Endodermal cell (in vitro differentiated cells): ENCODE measurements at places on chromosomes 2 and 18. TPM values are rescaled to one million over a fixed set of nuclear protein-coding genes. Genes with fewer than 3 reads are reported as not detected.

DNA sequence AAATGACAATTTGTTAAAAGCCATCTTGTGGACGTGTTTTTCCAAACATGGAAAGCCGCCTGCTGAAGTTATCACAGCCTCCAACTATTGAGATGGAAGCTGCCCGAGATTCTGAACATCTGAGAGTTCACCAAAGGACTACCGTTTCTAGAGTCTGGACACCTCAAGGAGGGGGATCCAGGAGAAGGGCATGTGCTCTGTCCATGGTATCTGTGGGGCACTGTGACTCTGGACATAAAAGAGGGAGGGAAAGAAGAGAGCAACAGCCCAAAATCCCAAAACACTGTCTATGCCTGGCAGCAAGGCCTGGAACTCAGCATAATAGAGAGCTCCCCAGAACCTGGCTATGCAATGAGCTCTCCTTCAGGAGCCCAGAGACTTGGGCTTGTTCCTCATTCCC is 319.9 kb downstream of the EN1 start:
- no peaks in the 10 kb centered on the region for H3K36me3 ChIP-seq
- H3K27ac ChIP-seq, result no peak overlapping the region
- no peak for DNase-seq
- peaks cover 10% of the 10 kb centered on the region for H3K27me3 ChIP-seq
- H3K4me1 ChIP-seq, result no peaks in the 10 kb centered on the region

DNA sequence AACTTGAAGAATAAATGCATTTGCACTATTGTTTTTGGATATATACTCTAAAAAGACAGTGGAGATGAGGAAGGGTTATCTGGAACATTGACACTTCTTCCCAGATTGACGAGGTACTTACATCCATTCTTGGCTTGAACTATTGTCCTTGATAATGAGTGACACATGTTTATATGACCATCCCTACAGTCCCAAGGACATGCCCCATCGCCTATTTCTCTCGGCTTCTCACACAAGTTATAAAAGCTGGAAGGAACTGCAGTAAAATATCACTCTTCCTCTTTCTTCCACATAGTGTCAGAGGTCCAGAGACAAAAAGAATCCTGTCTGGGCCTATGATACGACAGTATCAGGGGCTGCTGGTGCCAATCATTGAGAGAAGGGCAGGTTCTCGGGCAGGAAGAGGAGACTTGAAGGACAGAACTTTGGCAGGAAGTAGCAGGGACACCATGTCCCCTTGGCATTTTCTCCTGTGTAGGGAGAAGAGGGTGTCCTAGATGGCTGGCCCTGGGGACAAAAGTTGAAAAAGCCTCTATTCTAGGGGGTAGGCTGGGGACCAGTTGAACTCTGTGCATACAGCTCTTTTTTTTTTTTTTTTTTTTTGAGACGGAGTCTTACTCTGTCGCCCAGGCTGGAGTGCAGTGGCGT is 5.8 kb upstream of the CABLES1 start:
- no peak for DNase-seq
- peaks cover 7% of the 10 kb centered on the region for H3K4me1 ChIP-seq
- peaks cover under 1% of the 10 kb centered on the region for H3K27me3 ChIP-seq
- no peak overlapping the region for H3K27ac ChIP-seq

DNA sequence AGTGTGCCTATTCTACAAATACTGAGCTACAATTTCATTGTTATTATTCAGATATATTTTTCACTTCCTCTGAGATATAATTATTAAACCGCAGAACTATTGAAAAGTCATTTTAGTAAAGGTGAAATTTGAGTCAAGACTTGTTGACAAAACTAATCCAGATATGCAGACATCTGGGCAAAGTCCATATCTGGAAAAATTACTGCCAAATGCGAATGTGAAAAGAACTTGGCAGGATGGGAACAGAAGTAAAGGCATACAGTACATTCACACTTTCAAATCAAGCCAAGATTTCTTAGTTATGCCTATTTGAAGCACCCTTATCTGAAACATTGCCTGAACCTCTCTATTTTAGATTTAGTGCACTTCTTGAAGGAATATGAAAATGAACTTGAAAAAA is 923.6 kb downstream of the CCDC85A start:
- no peak overlapping the region for H3K4me3 ChIP-seq
- no peaks in the 10 kb centered on the region for H3K36me3 ChIP-seq
- no peak for DNase-seq
- no peaks in the 10 kb centered on the region for H3K27me3 ChIP-seq
- H3K4me1 ChIP-seq, result no peaks in the 10 kb centered on the region
- no peak overlapping the region for H3K27ac ChIP-seq

FLACC1 gene
- total RNA-seq, result 0.74 to 0.91 TPM in 2 of 3 replicates, not detected in the other

- DNase-seq, result no peak
- H3K27me3 ChIP-seq, result peaks cover 22% of the 10 kb centered on the region
- no peak overlapping the region for H3K4me3 ChIP-seq
- H3K36me3 ChIP-seq, result no peaks in the 10 kb centered on the region
- H3K4me1 ChIP-seq, result no peaks in the 10 kb centered on the region
- no peak overlapping the region for H3K27ac ChIP-seq
These were observed 189.4 kb downstream of the PLCL1 start for GRCh38 chr2:197993830-197994229.

- no peak overlapping the region for H3K4me3 ChIP-seq
- DNase-seq, result no peak
- no peak overlapping the region for H3K27ac ChIP-seq
These were observed 98.5 kb upstream of the ZSWIM2 start for GRCh38 chr2:186947516-186947915.

RBM43 gene
- total RNA-seq, result 1.1 to 2.3 TPM (median 1.1 TPM) in 3 replicates

CNGA3 gene
- total RNA-seq, result 0.26 TPM in 1 of 3 replicates, not detected in the others

- H3K27ac ChIP-seq, result no peak overlapping the region
- no peaks in the 10 kb centered on the region for H3K4me1 ChIP-seq
- no peaks in the 10 kb centered on the region for H3K27me3 ChIP-seq
- H3K4me3 ChIP-seq, result no peak overlapping the region
These were observed 10.7 kb upstream of the CWC22 start for GRCh38 chr2:180017784-180018183.

DNA sequence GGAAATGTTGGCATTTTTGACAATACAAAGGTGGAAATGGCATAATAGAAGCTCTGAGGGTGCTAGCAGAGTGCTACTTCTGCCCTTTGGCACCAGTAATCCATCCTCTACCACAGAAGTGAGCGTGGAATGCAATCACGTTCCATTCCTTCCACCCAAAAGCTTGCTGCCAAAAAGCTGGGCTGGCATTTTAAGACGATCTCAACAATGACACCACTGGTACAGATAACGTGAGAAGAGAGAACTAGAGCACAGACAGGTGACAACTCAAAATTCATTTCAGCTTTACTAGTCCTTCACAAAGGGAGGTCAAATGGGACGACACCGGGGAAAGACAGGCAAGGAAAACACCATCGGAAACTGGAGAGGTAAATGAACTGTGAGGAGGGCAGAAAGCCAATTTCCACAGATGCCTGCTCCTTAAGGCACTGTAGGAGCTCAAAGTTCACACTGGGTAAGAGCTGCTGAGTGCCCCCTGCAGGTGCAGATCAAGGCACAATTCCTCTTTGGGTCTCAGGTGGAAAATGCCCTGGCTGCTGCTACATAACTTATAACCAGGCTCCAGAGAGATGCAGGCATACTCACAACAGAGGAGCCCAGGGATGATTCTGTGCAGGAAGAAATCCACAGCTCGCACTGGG is 50.7 kb upstream of the RNU4ATAC start:
- H3K36me3 ChIP-seq, result no peaks in the 10 kb centered on the region
- H3K27ac ChIP-seq, result no peak overlapping the region
- no peaks in the 10 kb centered on the region for H3K27me3 ChIP-seq
- DNase-seq, result peak; percentile 82

- no peak for DNase-seq
- H3K27ac ChIP-seq, result no peak overlapping the region
- no peaks in the 10 kb centered on the region for H3K36me3 ChIP-seq
- H3K4me3 ChIP-seq, result no peak overlapping the region
- H3K4me1 ChIP-seq, result peaks cover 4% of the 10 kb centered on the region
- H3K27me3 ChIP-seq, result no peaks in the 10 kb centered on the region
These were observed 99.6 kb upstream of the MBOAT2 start for GRCh38 chr2:9102861-9103662.

GRCh38 chr2:219676586-219676985 is 49.2 kb downstream of the SLC4A3 start:
- H3K4me3 ChIP-seq, result no peak overlapping the region
- no peak overlapping the region for H3K27ac ChIP-seq
- no peaks in the 10 kb centered on the region for H3K4me1 ChIP-seq
- H3K27me3 ChIP-seq, result peaks cover 7% of the 10 kb centered on the region

- H3K27ac ChIP-seq, result no peak overlapping the region
- DNase-seq, result no peak
- H3K36me3 ChIP-seq, result no peaks in the 10 kb centered on the region
- no peaks in the 10 kb centered on the region for H3K4me1 ChIP-seq
These were observed 65.4 kb downstream of the MARCHF4 start for GRCh38 chr2:216306868-216307267.

DNA sequence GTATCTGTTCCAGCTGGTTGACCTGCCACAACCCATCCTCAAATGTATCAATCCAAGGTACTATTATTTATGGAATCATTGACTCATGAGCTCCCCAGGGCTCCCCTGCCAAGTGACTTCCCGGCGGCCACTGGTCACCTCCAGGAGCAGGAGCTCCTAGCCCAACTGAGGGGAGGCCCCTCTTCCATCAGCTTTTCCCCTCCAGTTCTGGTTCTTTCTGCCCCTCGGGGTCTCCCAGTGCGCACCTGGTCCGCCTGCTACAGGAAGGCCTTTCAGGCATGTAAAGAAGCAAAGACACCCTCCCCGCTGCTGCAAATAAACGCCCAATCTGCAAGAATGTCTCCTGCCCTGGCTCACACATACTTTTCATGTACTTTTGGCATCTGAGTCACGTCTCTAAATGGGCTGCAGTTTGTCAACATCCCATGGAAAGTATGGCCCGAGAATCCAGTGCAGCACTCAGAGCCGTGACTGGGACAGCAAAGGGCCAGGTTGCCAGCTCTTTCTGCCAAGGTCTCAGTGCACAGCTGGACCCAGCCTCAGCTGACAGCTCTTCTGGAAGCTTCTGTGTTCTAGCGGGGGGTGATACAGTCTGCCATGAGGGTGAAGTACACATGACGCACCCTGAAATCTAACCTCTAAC is 41.4 kb downstream of the KLHL29 start:
- no peak overlapping the region for H3K27ac ChIP-seq
- no peak overlapping the region for H3K4me3 ChIP-seq
- peak; percentile 70 for DNase-seq
- H3K27me3 ChIP-seq, result no peaks in the 10 kb centered on the region
- no peaks in the 10 kb centered on the region for H3K36me3 ChIP-seq

ZNF521 gene
- total RNA-seq, result 21.4 to 39.5 TPM (median 26.0 TPM) in 3 replicates

DNA sequence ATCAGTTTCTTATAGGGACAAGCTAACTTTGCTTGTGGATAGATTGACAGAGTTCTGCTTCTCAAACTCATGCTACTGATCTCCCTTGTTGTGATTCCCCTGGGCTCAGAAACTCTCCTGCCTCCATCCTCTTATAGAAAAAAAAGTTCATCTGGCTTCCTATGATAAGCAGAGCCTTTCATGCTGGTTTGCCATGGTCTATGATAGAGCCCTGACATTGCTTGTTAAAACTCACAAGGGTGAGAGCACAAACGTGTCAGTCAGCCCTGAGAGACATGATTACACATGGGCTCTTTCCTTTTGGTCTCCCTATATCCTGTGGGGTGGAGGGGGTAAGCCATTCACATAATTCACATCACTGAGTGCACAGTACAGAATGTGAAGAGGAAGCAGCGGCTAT is 121.8 kb downstream of the TDRD15 start:
- DNase-seq, result no peak
- H3K27ac ChIP-seq, result no peak overlapping the region
- H3K27me3 ChIP-seq, result no peaks in the 10 kb centered on the region
- H3K4me3 ChIP-seq, result no peak overlapping the region
- H3K36me3 ChIP-seq, result no peaks in the 10 kb centered on the region

VSNL1 gene
- total RNA-seq, result 0.33 to 1.5 TPM (median 1.4 TPM) in 3 replicates

STON1 gene
- 12.1 to 19.5 TPM (median 17.9 TPM) in 3 replicates for total RNA-seq

TP53I3 gene
- total RNA-seq, result 11.6 to 18.6 TPM (median 14.0 TPM) in 3 replicates

CIDEA gene
- total RNA-seq, result not detected in 3 replicates

NXPH2 gene
- total RNA-seq, result 0.35 to 4.8 TPM (median 4.3 TPM) in 3 replicates

GRCh38 chr2:164609790-164610189 is 11.5 kb downstream of the GRB14 start:
- H3K4me3 ChIP-seq, result no peak overlapping the region
- H3K4me1 ChIP-seq, result no peaks in the 10 kb centered on the region
- no peak overlapping the region for H3K27ac ChIP-seq
- H3K36me3 ChIP-seq, result no peaks in the 10 kb centered on the region
- no peaks in the 10 kb centered on the region for H3K27me3 ChIP-seq

GRCh38 chr2:147479358-147479757 is 365.5 kb upstream of the ACVR2A start:
- H3K27me3 ChIP-seq, result no peaks in the 10 kb centered on the region
- no peak overlapping the region for H3K4me3 ChIP-seq
- no peaks in the 10 kb centered on the region for H3K36me3 ChIP-seq
- DNase-seq, result no peak
- no peak overlapping the region for H3K27ac ChIP-seq

- H3K4me1 ChIP-seq, result no peaks in the 10 kb centered on the region
- H3K36me3 ChIP-seq, result no peaks in the 10 kb centered on the region
- no peak overlapping the region for H3K27ac ChIP-seq
- H3K27me3 ChIP-seq, result peaks cover 41% of the 10 kb centered on the region
- no peak overlapping the region for H3K4me3 ChIP-seq
These were observed 208.5 kb downstream of the TFCP2L1 start for GRCh38 chr2:121076498-121076820.

CCDC85A gene
- total RNA-seq, result 0.11 and 0.18 TPM in 2 replicates

GRCh38 chr18:34866310-34866709 is 156.2 kb downstream of the DTNA start:
- no peaks in the 10 kb centered on the region for H3K36me3 ChIP-seq
- DNase-seq, result no peak
- no peak overlapping the region for H3K4me3 ChIP-seq
- H3K4me1 ChIP-seq, result peaks cover 4% of the 10 kb centered on the region
